Putamen (tissue), 1 donor: ENCODE measurements at places on chromosomes 6 and 20.
A peak's percentile ranks its signal among the peaks of the same experiment; 100 is the strongest.

DNA sequence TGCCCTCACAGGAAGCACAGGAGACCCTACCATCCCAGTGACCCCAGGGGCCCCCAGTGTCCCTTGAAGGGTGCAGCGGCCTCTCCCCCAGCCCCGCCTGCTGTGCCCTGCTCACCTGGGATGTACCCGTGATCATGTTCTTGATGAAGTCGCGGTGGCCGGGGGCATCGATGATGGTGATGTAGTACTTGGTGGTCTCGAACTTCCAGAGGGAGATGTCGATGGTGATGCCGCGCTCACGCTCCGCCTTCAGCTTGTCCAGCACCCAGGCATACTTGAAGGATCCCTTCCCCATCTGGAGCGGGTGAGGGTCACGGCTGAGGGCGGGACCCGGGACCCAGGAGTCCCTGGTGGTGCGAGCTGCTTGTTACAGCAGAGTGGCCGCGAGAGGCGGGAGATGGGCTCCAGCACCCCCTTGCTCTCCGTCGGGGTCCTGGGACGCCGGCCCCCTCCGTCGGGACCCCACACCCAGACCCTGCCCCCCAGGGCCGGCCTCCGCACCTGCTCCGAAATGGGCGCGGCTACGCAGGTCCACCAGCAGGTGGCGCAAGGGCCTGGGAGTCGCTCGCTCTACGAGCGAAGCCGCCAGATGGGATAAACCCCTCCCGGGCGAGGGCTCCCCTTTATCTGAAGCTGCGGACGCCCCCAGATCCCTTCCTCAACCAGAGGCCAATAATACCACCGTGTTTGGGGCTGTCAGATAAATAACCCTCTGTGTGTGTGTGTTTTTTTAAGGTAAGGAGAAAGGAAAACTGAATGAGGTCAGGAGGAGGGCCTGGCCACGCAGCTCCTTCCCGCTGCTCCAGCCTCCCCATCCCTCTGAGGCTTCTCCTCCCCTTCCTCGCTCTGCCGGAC is 2.9 kb downstream of the EEF1A2 start:
- DNase-seq: peak; percentile 34

- DNase-seq: no peak
Observed at GRCh38 chr6:149967591-149967990, 3.8 kb downstream of the ULBP1 start.

GRCh38 chr6:96947055-96947454 is 22.5 kb downstream of the KLHL32 start:
- DNase-seq: no peak

DNA sequence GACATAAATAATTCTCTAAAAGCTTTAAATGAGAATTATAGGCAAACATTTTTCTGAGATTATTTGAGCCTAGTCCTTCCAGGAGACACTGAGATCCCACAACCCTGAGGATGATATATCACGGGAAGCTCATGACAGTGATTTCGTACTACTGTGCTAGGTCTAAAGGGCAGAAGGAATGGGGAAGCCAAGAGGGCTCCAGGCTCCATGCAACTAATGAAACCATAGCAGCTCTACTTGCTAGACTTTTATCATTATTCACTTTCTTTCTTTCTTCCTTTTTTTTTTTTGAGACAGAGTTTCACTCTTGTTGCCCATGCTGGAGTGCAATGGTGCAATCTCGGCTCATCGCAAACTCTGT is 57.3 kb upstream of the SGK1 start:
- DNase-seq: no peak

GRCh38 chr6:106924694-106925523 is 49.6 kb downstream of the CD24 start:
- no peak for DNase-seq

DNA sequence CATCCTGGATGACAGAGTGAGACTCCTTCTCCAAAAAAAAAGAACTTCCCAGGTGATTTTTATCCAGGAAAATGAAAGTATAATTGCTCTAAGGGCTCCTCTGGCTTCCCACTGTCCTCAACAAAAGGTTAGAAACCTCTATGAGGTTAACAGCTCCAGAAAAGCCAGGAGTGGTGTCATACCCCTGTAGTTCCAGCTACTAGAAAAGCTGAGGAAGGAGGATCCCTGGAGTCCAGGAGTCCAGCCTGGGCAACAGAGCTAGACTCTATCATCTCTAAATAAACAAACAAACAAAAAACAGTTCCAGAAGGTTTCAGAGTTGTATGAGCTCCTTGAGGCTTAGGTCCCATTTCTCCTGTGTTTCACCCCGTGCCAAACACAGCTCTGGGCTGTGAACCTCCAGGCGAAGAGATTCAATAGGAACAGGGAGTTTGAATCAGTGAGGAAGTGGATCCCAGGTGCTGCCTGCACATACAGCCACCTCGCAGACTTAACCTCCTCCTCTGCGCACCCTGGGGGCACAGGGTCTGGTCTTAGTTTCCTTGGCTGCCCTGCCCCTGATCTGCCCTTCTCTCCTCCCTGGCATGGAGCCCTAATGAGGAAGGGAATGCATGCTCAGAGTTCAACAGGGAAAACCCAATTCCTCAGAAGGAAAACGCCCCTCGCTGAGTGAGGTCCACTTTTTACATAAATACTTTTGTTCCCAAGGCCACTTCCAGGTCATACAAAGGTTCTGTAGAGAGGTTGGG is 31.0 kb downstream of the ZC3H12D start:
- DNase-seq: no peak

GRCh38 chr20:43530321-43531090 is 23.0 kb downstream of the L3MBTL1 start:
- DNase-seq: no peak

- DNase-seq: no peak
Observed at GRCh38 chr20:2236256-2236655, 59.5 kb upstream of the TGM3 start.

GRCh38 chr6:14595751-14596150 is 478.2 kb downstream of the CD83 start:
- no peak for DNase-seq

GRCh38 chr20:4637081-4637797 is 84.5 kb upstream of the PRND start:
- no peak for DNase-seq
